Occipital lobe (tissue), 3 donors: ENCODE measurements at places on chromosomes 4 and X.

GRCh38 chr4:147678796-147679549 lies 5.0 kb downstream of the PRMT9 start:
- DNase-seq: no peak

DNA sequence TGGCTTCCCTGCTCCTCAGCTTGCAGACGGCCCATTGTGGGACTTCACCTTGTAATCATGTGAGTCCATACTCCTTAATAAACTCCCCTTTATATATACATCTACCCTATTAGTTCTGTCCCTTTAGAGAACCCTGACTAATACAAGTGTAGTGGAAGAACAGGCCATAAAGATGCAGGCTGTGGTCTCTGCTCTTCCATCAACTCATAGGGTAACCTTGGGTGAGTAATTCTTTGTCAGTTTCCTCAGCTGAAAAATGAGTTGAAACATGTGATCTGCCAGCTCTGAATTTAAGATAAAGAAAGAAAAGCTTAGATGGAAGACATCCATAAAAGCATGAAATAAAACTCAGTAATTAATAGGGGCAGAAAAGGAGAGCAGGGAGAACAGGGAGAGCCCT lies 103.6 kb downstream of the ENOX2 start:
- no peak for DNase-seq

- no peak for DNase-seq
Observed at GRCh38 chr4:128847082-128847724, 37.7 kb downstream of the JADE1 start.

GRCh38 chrX:67545893-67546495 lies 2.2 kb downstream of the AR start:
- no peak for DNase-seq

DNA sequence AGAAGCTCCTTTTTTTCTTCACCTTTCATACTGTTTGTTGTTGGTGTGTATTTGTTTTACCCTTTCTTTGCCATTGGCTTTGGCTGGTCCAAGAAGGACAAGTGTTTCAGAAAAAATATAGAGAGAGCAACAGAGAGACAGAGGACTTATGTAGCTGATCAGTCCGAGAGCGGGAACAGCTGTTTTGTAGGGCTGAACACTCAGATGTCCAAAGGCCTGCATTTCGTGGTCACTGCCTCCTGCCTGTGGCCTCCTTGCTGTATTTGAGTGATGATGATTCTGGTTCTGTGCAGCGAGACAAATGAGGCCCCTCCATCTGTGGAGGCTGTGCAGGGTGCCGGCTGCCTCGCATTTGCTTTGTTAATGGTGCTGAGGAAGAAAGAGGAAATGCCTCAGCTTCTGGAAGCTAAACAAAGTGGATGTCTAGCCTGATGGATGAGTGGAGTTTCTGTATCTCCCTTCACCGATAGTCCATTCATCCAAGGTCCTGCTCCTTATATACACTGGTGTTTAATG lies 19.8 kb upstream of the STOX2 start:
- DNase-seq: no peak

DNA sequence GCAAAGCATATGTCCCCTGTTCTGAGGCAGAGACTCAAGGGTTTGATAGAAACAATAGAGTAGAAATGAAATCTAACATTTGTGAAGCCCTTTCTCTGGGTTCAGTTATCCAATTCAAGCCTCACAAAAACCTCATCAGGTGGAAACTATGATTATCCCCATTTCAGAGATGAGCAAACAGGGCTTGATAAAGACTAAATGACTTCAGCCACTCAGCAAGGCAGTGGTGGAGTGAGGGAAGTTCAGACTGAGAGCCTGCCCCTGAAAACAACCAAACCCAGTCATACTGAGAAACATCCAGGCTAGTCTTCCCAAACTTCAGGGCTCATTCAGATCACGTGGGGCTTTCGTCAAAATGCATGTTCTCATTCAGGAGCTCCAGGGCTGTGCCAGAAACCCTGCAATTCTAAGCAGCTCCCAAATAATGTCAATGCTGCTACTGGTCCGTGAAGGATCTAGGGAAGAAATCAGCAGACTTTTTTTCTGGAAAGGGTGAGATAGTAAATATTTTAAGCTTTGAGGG lies 109.6 kb upstream of the KIT start:
- DNase-seq: no peak

DNA sequence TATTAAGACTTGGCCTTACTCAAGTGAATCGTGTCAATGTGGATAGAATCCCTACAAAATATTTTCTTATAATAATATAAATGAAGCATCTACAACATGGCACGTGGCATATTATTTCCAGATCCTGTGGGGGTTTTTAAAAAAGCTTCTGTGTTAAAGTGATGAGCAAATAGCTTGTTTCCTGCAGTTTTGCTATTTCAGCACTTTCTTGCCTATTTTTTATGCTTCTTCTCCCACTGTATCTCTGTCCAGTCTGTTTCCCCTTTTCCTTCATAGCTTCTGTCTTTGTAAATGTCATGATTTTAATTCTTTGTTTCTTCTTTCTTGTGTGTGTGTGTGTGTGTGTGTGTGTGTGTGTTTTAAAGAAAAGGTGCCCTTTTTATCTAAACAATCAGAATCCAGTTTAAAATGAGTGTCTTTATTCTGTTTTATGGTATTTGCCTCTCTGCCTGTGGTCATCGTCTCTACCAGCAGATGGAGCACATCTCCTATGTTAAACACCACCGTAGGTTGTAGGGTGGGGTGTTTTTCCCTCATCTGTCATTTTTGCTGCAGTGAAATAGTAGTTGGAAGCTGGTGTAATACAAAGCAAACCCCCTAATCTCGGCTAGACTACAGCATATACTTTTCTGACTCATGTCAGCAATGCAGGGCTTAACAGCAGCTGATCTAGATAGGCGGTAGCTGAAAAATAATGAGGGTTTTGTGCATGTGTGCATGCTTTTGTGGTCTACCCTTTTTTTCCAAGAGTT lies 33.1 kb downstream of the FTHL17 start:
- no peak for DNase-seq

DNA sequence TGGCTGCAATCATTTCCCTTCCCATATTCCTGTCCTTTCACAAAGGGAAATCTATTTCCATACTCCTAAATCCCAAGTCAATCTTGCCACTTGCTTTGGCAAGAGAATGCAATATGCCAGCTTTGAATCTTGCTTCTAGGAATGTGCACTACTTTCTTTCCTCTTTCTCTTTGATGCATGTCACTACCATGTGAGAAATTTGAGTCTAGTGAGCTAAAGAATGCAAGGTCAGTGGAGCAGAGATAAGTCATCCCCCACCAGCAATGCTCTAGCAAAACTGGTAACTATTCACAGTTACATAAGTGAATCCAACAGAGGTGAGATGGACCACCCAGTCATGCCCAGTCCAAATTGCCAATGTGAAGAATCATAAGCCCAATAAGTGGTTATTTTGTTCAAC lies 910.4 kb downstream of the RAB28 start:
- no peak for DNase-seq

DNA sequence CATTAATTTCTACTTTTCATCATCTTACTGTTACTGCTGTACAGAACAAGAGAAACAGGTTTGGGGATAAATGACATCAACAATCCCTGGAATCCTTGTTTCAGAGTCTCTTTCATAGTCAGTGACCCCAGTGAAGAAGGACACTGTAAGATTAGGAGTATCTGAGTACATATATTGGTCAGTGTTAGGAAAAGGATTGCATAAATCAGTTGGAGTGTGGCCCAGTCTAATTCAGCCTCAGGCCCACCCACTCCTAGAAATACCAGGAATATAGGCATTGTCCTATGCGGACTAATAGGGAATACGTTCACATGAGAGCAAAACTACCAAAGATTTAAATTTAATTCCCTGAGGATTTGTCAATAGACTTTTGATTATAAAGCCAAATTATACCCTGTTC lies 237.8 kb downstream of the LDB2 start:
- no peak for DNase-seq

DNA sequence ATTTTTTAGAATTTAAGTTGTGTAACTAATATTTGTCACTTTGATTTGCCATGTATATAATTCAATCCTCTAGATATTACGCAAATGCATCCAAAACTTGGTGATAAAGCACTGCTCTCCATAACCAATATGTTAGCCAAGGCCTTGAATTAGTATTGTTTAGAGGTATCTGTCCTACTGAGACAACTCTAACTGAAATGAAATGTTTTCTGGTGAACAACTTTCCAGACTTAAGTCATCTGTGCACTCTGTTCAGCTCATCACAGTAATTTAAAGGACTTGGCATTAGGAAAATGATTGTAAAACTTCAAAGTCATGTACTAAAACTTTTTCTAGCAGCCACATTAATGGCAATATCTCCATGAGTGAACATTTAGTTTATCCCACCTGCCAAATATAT lies 73.1 kb downstream of the HPGD start:
- DNase-seq: no peak

- DNase-seq: no peak
Observed at GRCh38 chr4:145732001-145732815, 52.3 kb downstream of the C4orf51 start.

DNA sequence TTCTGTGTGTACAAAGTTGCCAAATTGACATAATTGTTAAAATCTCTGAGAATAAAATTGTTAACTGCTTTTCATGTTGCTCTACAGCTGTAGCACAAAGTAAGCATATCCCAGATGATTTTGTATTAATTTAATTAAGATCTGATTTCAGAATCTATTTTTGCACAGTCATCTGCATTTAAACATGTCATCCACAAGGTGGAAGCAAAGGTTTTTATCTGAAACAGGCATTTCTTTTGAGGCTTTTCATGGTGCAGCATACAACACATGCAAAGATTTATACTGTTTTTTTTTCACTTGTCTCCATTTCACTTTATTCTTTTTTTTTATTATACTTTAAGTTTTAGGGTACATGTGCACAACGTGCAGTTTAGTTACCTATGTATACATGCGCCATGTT lies 51.2 kb downstream of the GC start:
- no peak for DNase-seq

GRCh38 chr4:185771711-185772390 lies 40.1 kb downstream of the SORBS2 start:
- DNase-seq: no peak

GRCh38 chrX:21798677-21799219 lies 40.7 kb upstream of the MBTPS2 start:
- DNase-seq: no peak

- DNase-seq: no peak
Observed at GRCh38 chrX:107384397-107385105, 64.9 kb upstream of the FRMPD3 start.

GRCh38 chr4:136320465-136320813 lies 1211.9 kb downstream of the PCDH18 start:
- DNase-seq: no peak

DNA sequence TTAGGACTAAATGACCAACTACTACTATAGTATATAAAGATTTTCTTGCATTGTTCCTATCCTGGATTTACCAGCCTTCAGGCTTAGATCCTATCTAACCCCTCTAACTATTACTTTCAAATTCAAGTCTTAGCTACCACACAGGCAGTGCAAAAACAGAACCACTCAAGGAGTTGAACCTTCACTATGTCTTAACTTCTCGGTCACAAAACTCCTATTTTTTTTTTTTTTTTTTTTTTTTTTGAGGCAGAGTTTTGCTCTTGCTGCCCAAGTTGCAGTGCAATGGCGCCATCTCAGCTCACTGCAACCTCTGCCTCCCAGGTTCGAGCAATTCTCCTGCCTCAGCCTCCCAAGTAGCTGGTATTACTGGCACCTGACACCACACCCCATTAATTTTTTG lies 6.3 kb upstream of the FAM200B start:
- no peak for DNase-seq

DNA sequence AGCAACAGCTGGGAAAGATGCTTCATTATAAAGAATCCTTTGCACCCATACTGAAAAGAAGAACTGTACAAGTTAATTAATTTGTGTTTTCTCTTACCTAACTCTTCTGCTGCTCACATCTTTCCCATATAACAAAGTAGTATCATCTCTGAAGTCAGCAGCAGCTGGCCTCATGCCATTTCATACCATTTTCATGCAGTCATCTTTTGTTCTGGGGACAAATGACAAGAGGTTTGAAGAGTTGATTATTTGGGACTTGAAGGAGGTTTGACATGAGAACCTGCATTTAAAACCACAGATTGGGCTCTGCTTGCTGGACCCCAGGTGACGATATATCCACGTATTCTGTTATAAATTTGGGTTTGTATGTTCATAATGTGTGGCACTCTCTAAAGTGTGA lies 430.3 kb downstream of the SPRY1 start:
- no peak for DNase-seq

DNA sequence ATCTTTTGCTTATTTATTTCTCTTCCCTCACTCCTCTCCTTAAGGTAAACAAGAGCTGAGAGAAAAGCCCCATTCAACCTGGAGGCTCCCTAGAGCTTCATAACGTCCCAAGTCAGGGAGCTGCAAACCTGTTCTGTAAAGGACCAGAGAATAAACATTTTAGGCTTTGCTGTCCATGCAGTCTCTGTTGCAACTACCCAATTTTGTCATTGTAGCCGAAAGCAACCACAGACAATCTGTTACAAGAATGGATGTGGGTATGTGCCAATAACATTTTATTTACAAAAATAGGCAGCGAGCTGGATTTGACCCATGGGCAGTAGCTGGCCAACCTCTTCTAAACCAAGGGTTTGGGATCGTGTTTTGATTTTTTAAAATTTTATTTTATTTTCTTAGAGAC lies 71.3 kb upstream of the TBL1X start:
- DNase-seq: no peak

DNA sequence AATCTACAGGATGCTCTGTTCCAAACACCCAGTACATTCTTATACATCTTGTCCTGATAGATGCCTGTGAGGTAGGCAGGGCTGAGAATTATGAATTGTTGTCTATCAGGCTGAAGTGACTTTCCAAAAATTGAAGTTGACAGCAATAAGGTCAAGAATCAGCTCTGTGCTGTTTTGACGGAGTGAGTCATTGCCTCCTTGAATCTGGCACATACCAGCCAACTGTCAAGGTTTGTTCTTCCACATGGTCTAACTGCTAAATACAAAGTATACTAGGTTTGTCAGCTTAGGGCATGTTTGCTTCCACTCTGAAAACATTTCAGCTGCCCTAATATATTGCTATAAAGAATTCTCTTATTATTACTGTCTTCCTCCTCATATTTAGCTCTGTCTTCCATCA lies 32.3 kb downstream of the SH3RF1 start:
- no peak for DNase-seq

DNA sequence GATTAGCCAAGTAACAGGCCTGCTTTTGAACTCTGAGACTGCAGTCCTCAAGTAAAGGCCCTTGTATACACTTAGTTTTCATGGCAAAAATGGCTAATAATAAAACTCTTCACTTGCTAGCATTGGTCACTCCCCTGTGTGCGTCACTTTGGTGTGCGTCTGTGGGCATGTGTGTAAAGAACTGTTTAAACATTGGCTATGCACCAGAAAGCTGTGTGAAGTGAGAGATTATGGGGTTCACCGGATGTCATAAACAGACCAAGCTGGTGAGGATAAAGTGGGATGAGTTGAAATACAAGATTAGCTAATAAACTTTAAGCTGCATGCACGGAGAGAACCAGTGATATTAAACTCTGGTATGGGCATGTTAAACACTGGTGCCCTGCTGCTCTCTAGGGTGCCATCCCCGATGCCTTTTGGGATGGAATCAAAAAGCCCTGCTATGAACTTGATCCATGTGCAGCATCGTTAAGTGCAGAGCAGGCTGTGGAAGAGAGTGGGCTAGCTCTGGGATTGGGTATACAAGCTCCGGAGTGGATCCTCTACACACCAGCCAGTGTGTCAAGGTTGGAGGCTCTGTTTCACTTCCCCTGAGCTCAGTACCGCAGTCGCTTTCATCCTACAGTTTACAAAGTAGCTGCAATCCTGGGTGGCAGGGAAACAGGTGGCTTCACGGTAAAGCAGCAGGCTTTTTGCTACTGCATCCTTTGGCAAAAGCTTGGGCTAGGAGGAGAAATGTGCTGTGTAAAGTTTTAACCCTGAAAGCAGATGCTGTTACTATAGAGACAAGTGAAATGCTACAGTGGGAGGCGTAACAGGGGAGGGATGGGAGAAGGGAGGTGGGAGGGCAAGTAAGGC lies 108.3 kb upstream of the SLC4A4 start:
- DNase-seq: no peak
